Placental pericyte (primary cell): ENCODE measurements at places on chromosomes 7 and 10. TPM values are rescaled to one million over a fixed set of nuclear protein-coding genes. Genes with fewer than 3 reads are reported as not detected.

The BMPR1A gene
- total RNA-seq = 46.6 and 70.7 TPM in 2 replicates

The CYTH3 gene
- 19.9 and 27.6 TPM in 2 replicates for total RNA-seq

The TET1 gene
- total RNA-seq = 7.3 and 8.1 TPM in 2 replicates

The PIK3CG gene
- total RNA-seq = 0.66 and 1.9 TPM in 2 replicates

The REEP3 gene
- total RNA-seq = 34.1 and 93.5 TPM in 2 replicates

The GSTK1 gene
- total RNA-seq = 62.4 and 63.2 TPM in 2 replicates

The CBX3 gene
- 86.4 and 114 TPM in 2 replicates for total RNA-seq

The ANKRD61 gene
- total RNA-seq = 0.44 TPM in 1 of 2 replicates, not detected in the other

The TAS2R39 gene
- not detected in 2 replicates for total RNA-seq

The ZNF467 gene
- 0.72 and 4.8 TPM in 2 replicates for total RNA-seq

The ADIRF gene
- total RNA-seq = 1.0 TPM in 1 of 2 replicates, not detected in the other

The ADAMTS14 gene
- 2.2 and 12.5 TPM in 2 replicates for total RNA-seq

The AGR2 gene
- total RNA-seq = under 0.01 TPM in 1 of 2 replicates, not detected in the other

The NKX2-3 gene
- total RNA-seq = not detected in 2 replicates

The AGBL3 gene
- 0.22 and 0.72 TPM in 2 replicates for total RNA-seq

The TMEM176A gene
- not detected in 2 replicates for total RNA-seq

The ASB10 gene
- not detected in 2 replicates for total RNA-seq

The PAX4 gene
- not detected in 2 replicates for total RNA-seq

The SPRN gene
- under 0.01 TPM in 2 replicates for total RNA-seq

The MCM10 gene
- 0.44 and 21.8 TPM in 2 replicates for total RNA-seq

The PSMA2 gene
- 56.5 and 82.6 TPM in 2 replicates for total RNA-seq

The HEPACAM2 gene
- total RNA-seq = not detected in 2 replicates

The PTF1A gene
- total RNA-seq = not detected in 2 replicates

The TCERG1L gene
- total RNA-seq = not detected in 2 replicates

The DLG5 gene
- 63.9 and 64.1 TPM in 2 replicates for total RNA-seq

The TMEM140 gene
- 3.0 and 15.3 TPM in 2 replicates for total RNA-seq

The NYAP1 gene
- total RNA-seq = 0.72 and 1.8 TPM in 2 replicates

The ADARB2 gene
- total RNA-seq = not detected in 2 replicates

The KCNH2 gene
- total RNA-seq = 0.22 TPM in 1 of 2 replicates, not detected in the other

The CPA5 gene
- not detected in 2 replicates for total RNA-seq

The TSPAN13 gene
- 15.5 and 46.8 TPM in 2 replicates for total RNA-seq

The ACSM6 gene
- not detected in 2 replicates for total RNA-seq

The ST8SIA6 gene
- 0.14 TPM in 1 of 2 replicates, not detected in the other for total RNA-seq

The OR6B1 gene
- not detected in 2 replicates for total RNA-seq

The CYP26A1 gene
- not detected in 2 replicates for total RNA-seq

The OR13A1 gene
- total RNA-seq = under 0.01 TPM in 1 of 2 replicates, not detected in the other

The HTRA1 gene
- 14.0 and 73.4 TPM in 2 replicates for total RNA-seq

The PKD2L1 gene
- not detected in 2 replicates for total RNA-seq
